ENCODE measurements at places on chromosomes 4 and X.
A peak's percentile ranks its signal among the peaks of the same experiment; 100 is the strongest.

GRCh38 chrX:136028383-136028984 lies 43.2 kb downstream of the SLC9A6 start:
- peak; percentile 1 for DNase-seq

- no peak for DNase-seq
These were observed 29.6 kb downstream of the REST start for GRCh38 chr4:56937262-56937661.

DNA sequence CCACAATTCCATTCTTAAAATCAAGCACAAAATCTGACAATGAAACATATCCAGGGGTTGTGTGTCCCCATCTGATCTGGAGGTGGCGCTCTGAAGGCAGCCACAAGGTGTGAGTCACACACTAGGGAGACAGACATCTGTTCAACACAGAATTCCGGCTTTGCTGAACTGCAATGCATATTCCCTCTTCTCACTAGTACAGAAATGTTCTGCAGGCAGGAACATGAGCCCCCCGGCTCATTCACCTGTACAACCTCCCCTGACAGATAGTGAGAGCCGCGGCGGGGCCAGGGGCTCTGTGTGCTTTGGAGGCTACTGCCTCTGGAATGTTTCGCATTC lies 41.9 kb downstream of the WDR1 start:
- DNase-seq: no peak

GRCh38 chr4:100938698-100939097 lies 408.6 kb downstream of the PPP3CA start:
- no peak for DNase-seq

DNA sequence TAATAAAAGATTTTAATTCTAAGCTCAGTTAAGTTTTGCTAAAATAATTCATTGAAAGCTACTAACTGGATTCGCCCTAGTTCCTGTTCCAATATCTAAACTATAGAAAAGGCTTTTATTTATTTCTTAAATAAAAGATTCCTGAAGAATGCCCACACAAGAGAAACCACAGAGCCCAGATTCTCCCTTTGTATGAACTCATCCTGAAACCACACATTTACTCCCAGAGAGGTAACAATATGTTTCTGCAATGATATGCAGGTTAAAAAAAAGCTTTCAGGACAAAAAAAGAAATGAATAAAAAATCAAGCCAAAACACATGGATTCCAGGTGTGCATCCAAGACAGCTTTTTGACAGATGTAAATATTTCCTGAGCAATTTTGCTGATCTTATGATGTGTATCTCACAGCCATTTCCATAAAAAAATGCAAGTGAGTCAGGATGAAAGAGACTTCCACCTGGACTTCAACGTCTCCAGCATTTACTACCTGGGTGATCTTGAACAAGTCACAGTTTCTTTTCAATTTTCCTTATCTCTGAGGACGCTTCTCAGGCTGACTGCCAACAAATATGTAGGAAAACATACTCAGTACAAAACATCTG lies 234.4 kb upstream of the FAT1 start:
- DNase-seq: no peak

DNA sequence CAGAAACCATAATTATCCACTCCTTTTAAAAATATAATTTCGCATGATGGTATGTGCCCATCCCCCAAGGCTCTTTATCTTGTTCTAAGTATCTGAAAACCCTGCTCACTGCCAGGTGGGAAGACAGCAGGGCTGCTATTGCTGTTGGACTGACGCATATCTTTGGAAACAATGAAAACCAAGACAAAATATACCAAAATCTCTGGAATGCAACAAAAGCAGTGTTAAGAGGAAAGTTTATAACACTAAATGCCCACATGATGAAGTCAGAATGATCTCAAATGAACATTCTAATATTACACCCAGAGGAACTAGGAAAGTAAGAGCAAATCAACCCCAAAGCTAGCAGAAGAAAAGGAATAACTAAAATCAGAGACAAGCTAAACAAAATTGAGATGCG lies 162.0 kb downstream of the FAM47B start:
- DNase-seq: no peak

GRCh38 chrX:27815209-27815608 lies 7.4 kb downstream of the MAGEB10 start:
- no peak for DNase-seq

DNA sequence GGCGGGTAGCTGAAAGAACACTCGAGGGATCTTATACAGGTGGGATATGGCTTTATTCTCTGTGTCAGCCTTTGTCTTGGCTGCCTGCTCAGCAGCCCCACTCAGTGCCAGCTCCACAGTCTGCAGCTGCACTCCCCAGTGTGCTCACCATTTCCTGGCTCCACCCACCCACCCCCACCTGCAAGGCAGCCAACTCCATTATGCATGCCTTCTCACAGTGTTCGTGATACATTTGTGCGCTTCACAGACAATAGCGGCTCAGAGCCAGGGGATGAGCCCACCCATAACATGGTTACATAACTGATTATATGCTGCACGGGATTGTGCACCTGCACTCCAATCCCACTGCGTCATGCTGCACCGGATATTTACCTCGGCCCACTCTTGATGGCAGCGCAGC lies 8.8 kb upstream of the TMEM128 start:
- no peak for DNase-seq

DNA sequence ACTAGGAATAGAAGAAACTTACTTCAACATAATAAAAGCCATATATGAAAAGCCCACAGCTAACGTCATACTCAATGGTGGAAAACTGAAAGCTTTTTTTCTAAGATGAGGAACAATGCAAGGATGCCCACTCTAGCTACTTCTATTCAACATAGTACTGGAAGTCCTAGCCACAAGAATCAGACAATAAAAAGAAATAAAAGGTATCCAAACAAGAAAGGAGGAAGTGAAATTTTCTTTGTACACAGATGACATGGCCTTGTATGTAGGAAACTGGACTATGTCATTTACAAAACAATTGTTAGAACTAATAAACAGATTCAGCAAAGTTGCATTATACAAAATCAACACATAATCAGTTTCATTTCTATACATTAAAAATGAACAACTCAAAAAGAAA lies 25.5 kb upstream of the NXT2 start:
- DNase-seq: no peak

- no peak for DNase-seq
These were observed 268.8 kb downstream of the BCOR start for GRCh38 chrX:39828971-39829370.

DNA sequence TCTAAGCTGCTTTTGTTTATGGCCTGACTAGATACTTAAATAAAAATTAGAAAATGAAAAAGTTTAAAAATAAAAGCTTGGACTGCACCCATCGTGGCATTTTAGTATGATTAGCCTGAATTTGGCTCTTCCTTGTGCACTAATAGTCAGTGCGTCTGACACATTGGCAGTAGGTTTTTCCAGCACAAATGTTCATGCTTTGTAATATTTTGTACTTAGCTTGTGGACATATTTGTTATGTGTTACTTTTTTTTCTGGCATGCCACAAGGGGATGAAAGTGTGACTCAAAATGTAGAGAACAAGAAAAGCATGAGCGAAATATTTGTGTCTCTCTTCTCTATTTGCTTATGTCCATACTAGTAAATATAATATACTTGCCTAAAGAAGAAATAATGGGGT lies 359.3 kb downstream of the ADGRL3 start:
- no peak for DNase-seq
